ENCODE measurements at places on chromosomes 3 and 15.

DNA sequence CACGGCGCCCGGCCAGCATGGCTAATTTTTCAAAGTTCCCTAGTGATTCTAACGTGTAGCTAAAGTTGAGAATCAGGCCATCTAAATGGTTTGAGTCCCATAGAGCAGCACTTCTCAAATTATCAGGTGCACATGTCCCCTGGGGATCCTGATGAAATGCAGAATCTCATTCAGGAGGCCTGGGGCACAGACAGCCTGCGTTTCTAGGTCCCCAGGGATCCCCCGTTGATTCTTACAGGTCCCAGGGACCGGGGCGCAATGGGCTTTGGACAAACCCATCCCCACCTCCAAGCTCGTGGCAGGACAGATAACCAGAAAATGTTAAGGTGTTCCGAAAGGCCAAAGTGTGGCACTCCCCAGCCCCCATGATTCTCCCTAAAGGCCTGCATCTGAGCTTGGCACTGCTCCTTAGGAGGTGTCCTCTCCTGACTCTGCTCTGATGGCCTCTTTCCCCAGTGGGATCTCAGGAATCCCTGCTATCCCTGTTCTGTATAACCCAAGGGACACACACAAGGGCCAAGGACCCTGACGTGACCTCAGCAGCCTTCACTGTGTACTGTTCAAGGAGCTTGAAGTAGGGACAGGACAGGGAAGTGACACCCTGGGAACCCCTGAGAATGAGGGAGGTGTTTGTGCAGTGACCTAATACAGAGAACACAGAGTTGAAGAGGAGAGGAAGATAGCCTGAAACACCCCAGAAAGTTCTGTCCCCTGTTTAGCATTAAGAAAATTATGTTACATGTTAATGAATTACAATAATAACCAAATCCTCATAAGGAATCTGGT is 8.0 kb downstream of the LRRK1 start:
- DNase-seq, result no peak

- DNase-seq, result no peak
Measured at GRCh38 chr15:60079210-60079609, 75.1 kb downstream of the FOXB1 start.

GRCh38 chr15:23415321-23415865 is 31.6 kb downstream of the GOLGA6L2 start:
- peak; percentile 52 for DNase-seq

DNA sequence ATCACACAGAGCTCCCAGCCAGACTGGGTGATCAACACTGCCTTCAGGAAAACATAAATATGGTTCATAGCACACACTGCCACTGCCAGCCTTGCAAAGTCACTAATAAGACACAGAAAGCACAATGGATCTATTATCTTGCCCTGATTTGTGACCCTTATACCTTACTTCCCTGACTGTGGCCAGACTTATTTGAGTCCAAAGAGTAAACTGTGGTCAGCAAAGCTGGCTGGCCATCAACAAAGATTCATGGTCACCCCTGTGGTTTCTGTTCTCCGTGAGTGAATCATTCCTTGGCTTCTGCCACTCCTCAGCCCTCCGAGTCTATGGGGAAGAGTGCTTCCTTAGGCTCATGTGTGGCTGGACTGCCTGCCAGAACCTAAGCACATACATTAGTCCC is 437.7 kb downstream of the RAP2B start:
- DNase-seq, result no peak

DNA sequence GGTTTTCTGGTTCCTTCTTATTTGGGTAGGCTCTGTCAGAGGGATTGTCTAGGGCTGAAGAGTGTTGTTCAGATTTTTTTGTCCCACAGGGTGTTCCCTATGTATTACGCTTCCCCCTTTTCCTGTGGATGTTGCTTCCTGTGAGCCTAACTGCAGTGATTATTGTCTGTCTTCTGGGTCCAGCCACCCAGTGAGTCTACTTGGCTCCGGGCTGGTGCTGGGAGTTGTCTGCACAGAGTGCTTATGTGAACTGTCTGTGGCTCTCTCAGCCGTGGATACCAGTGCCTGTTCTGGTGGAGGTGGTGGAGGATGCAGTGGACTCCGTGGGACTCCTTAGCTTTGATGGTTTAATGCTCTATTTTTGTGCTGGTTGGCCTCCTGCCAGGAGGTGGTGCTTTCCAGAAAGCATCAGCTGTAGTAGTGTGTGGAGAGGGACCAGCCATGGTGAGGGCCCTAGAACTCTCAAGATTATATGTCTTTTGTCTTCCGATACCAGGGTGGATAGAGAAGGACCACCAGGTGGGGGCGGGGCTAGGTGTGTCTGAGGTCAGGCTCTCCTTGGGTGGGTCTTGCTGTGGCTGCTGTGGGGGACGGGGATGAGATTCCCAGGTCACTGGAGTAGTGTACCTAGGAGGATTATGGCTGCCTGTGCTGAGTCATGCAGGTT is 53.8 kb downstream of the CCDC66 start:
- no peak for DNase-seq

- DNase-seq, result no peak
Measured at GRCh38 chr3:128071771-128072453, 19.7 kb downstream of the SEC61A1 start.

DNA sequence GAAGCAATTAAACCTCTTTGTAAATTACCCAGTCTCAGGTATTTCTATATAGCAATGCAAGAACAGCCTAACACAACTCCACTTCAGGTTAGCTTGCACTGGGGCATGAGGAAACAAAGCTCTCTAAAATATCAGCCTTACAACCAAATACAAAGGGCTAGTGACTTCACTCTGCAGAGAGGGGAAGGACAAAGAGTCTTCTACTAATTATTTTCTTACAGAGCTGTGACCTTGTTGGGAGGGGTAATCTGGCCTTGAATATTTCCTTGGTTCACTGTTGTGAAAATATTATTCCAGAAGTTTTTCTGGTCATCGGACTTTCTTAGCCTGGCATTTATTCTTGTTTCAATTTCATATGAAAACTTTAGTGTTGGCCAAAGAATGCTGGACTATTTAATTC is 334.4 kb upstream of the CTNNB1 start:
- DNase-seq, result no peak

DNA sequence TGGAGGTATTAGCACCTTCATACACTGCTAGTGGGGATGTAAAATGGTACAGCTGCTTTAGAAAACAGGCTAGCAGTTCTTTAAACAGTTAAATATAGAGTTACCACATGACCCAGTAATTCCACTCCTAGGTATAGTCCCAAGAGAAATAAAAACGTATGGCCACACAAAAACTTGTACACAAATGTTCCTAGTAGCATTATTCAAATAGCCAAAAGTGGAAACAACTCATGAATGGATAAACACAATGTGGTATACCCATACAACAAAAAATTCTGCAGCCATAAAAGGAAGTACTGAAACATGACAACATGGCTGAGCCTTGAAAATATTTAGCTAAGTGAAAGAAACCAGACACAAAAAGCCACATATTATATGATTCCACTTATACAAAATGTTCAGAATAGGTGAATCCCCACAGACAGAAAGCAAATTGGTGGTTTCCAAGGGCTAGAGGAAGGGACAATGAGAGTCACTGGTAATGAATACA is 40.8 kb upstream of the KLF13 start:
- DNase-seq, result no peak

DNA sequence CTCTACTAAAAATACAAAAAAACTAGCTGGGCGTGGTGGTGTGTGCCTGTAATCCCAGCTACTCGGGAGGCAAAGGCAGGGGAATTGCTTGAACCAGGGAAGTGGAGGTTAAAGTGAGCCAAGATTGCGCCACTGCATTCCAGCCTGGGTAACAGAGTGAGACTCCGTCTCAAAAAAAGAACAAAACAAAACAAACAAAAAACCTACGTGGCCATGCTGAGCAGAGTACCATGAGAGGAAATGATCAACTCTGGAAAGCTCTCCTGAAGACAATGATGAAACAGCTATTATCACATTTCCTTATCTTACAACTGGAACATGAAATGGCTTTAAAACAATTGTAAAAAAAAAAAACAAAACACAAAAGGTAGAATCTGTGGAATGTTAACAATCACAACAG is 75.2 kb downstream of the CHSY1 start:
- DNase-seq, result no peak

DNA sequence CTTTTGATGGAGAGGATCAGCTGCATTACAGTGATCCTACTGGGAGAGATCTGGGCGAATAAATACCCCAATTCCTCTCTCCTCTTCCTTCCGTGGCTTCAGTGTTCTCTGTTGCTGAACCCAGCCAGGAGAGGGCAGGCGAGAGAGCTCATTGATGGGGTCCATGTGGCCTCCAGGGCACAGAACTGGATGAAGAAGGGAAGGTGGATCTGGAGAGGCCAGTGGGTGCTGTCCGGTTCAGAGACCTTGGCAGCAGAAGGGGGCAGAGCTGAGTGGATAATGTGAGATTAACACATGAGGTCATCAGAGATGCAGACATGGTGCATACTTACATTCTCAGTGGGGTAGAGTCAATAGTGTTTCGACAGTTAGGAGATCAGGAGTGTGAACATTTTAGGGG is 193.6 kb downstream of the CLSTN2 start:
- DNase-seq, result no peak

DNA sequence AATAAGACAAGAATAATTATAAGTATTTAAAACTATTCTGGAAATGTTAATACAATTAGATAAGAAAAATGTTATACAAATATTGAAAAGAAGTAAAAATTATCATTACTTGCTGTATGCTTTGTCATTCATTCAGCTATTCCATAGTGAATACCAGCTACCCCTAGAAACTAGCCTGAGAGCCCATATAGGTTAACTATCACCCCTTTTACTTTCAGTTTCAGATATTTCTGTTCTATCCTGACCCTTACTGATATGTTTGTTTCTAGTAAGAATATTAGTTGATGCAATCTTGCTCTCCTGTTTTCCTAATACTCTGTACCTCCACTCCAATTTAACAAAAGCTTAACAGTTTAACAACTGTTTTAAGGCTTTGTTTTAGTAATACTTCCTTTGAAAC is 31.6 kb downstream of the FAM227B start:
- no peak for DNase-seq

- no peak for DNase-seq
Measured at GRCh38 chr15:94844538-94845389, 613.4 kb downstream of the MCTP2 start.

GRCh38 chr3:193693774-193694173 is 100.8 kb downstream of the OPA1 start:
- DNase-seq, result no peak

DNA sequence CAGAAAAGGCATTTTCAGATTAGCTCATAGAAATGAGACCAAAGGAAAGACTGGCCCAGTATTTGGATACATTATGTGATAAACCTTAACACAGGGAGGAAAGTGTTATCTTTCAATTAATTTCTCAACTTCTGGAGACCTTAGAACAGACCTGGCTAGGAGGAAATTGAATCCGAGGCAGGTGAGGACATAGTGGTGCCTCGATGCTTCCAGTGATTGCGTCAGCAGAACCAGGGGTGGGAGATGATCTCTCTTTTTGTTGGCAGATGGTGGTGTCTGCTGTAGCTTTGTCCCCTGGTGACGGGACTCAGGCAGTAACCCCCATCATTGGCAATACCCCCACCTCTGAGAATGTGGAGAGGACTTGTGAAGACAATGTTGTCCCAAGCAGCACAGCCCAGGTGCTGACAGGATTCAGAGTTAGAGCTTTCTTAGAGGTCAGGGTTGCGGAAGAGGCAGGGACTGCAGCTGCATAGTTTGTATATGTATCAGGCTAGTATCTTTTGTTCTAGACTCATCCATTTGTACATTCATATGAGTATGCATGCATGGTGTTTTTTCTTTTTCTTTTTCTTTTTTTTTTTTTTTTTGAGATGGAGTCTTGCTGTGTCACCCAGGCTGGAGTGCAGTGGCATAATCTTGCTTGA is 27.9 kb upstream of the MUC20 start:
- no peak for DNase-seq
